ENCODE measurements at places on chromosomes 6 and 20.

DNA sequence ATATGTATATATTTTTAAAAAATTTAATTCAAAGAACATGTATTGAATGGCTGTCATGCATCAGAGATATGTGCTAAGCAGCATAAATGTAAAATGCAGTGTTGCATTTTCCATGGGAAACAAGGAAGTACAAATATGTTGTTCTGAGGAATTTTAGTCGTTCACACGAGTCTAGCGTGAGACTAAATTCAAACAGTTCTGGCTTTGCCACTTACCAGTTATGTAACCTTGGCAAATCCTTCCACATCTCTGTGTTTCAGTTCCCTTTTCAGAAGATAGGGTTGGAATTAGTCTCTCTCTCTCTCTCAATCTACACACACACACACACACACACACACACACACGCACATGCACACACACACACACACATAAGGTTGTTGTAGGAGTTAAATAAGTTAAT, 305.4 kb downstream of the UTRN start:
- DNase-seq = no peak

DNA sequence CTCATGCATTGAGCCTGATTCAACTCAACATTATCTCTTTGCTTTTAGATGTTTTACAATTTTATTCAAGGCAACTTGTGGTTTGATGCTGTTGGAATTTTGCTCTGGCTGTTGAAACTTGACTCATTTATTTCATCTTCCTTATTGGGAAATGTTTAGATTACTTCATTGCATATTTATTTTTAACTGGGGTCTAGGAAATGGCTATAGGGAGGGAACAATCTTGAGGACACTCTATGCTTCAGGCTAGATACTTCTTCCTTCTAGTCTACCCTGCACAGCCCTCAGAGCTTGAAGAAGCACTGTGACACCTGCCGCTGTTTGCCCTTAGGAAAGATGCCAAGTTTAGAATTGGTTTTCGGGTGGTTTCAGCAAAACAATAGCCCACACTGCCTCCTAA, 183.4 kb downstream of the ADGRG6 start:
- no peak for DNase-seq

DNA sequence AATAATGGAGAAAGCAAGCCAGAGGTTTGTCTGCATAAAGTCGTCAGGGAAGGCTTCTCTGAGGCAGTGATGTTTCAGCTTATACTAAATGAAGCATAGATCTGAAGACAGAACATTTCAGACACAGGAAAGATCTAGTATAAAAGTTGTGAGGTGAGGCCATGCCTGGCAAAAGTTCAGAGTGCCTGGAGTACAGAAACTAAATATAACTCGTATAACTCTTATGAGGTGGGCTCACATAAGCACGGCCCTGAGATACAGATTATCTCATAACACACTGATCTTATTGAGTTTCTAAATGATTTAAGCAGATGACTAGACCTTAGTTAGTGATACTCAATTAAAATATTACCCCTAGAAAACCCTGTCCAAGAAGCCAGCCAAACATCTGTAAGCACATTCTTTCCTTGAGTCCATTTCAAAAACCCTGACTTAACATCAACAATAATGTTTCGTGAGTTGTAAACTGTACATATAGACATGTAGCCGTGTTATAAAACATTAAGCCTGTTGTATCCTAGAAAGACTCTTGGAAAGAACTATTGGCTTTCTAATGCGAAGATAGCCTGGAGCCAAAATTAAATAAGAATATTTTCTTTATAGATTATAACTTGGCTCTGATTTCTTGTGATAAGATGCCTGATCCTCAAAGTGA, 667.6 kb downstream of the TENT5A start:
- DNase-seq = no peak

DNA sequence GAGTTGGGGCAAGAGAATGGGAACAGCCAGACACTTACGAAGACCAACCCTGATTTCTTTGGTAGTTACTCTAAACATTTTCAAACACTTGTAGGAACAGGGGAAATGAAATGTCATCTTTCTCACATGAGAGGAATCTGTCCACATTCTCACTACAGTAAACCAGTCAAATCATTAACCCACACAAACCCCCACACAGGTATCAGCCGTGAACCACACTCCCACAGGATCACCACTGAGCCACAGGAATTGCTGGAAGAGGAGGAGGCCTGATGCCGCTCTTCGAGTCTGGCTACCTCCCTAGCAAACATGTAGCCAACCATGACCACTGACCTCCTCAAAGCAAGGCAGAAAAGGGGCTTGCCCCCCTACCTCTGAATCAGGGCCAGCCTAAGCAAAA, 6.9 kb upstream of the RSPO3 start:
- no peak for DNase-seq

- DNase-seq = no peak
Observed at GRCh38 chr6:137487869-137488149, 6.4 kb downstream of the OLIG3 start.

DNA sequence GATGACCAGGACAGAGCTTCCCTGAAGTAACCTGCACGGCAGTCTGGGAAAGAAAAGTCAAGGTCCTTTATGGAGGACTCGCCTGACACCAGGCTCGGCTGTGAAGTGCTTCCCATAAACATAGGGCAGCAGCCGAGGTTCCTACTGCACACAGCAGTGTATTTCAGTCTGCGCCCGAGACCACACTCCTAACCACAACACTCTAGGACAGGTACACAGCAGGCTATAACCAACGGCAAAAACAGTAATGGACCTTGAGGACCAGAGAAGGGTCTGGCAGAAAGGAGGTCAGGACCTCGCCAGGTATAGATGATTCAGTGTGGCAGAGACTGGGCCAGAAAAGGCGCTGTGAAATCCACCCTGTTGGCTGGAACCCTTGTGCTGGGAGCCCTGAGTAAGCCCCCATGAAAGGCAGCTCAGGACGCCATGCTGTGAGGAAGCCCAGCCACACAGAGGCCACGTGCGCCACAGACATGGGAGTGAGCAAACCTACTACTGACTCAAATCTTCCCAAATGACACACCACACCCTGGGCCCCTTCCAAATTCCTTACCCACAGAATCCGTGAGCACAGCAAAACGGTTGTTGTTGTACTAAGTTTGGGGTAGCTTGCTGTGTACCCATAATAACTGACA, 129.6 kb upstream of the CST7 start:
- no peak for DNase-seq

DNA sequence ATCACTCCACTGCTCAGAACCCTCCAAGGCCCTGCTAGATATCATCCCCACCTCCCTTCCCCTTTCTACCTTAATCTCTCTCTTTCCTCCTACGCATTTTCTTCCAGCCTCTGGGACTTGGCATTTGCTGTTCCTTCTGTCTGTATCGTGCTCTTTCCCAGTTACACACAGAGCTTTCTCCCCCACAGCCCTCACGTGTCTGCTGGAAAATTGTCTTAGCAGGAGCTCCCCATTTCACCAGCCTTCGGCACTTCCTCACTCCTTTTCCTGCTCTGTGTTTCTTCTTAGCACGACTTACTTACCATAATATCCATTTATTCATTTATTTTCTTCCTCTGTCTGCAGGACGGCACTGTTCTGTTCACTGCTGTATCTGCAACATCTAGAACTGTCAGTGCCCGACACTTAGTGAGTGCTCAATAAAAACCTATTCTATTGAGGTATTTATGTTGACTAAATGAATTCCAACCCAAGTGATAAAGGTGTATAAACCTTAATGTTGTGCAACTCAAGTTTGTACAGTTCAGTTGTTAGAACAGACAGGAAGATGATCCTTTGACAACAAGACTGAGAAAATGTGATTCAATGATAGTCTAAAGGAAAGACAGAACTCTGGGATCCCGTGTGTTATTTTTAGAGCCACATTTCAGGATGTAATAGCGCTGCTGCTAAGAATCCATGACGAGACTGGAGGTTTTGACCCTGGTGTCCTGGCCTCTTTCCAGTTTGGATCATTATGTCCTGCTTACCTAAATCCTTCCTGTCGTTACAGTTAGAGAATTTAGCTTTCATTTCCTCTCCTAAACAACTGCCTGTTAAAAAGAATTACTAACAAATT, 170.1 kb upstream of the LAMP5 start:
- no peak for DNase-seq

DNA sequence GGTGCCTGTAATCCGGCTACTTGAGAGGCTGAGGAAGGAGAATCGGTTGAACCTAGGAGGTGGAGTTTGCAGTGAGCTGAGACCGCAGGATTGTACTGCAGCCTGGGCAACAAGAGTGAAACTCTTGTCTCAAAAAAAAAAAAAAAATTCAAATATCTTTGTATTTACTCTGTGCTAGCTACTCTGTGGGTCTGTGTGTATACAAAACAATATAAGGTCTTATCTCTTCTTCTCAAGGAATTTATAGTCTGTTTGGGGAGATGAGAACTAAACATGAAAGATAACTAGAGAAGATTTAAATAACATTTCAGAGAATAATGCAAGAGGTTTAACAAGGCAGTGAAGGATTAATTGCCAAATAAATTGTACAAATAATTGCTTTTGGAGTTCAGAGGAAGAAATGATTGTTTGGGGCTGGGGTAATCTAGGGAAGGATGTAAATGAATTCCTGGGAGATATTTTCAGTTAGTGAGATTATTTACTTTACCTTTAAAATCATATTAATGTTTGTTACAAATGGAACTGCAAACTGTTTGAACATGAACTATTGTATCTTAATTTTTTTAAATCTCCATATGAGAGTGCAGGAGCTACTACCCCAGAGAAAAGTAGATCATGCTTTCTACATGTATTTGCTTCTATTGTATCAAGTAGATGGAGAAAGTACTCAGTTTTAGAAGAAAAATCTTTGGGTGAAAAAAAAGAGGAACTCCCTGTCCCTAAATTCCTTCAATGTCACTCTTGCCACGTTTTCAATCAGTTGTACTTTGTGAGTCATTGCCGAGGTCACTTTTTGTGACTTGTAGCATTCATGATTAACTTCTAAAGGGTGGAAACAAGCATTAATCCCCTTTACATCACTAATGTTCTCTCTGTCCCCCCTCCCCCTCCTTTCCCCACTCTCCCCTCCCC, 39.0 kb downstream of the NCOA3 start:
- peak; percentile 38 for DNase-seq

- no peak for DNase-seq
Observed at GRCh38 chr20:10508060-10508459, 73.0 kb downstream of the SLX4IP start.

Measured in NCI-H526 (cell line).